AG04449 (cell line): ENCODE measurements at places on chromosomes 3 and 15.

- DNase-seq = no peak
Measured at GRCh38 chr15:81386947-81387346, 12.9 kb upstream of the TMC3 start.

GRCh38 chr3:155356594-155357370 lies 63.3 kb upstream of the STRIT1 start:
- no peak for DNase-seq

DNA sequence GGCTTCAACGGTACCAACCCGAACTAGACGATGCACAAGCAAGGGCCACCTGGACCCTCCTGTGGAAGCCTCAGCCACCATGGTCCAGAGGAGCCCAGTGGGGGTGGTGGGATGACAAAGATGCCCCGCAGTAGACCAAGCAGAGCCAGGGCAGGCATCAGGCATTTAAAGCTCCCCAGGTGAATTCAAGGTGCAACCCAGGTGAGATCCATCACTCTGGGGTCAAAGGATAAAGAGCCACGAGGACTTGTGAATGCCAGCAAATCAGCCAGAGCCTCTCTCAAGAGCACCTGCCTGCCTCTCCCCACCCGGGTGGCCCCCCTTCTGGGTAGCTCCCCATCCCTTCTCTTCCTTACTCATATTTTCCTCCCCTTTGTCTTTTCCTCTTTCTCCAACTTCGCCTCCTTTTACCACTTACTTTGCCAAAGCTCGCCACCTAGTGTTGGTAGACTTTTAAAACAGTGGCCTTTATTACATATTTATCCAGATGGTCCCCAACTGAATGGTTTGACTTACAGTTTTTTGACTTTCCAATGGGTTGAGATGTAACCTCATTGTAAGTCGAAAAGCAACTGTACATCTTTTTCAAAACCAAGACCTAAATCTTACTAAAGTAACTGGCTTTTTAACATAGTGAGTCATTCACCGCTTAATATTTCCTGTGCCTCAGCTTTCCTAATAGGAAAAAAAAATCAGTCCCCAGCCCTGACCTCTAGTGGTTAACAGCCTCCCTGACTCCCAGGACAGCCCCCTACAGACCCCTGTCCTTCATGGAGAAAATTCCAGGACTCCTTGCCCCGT lies 18.8 kb downstream of the PLA2G4F start:
- no peak for DNase-seq

DNA sequence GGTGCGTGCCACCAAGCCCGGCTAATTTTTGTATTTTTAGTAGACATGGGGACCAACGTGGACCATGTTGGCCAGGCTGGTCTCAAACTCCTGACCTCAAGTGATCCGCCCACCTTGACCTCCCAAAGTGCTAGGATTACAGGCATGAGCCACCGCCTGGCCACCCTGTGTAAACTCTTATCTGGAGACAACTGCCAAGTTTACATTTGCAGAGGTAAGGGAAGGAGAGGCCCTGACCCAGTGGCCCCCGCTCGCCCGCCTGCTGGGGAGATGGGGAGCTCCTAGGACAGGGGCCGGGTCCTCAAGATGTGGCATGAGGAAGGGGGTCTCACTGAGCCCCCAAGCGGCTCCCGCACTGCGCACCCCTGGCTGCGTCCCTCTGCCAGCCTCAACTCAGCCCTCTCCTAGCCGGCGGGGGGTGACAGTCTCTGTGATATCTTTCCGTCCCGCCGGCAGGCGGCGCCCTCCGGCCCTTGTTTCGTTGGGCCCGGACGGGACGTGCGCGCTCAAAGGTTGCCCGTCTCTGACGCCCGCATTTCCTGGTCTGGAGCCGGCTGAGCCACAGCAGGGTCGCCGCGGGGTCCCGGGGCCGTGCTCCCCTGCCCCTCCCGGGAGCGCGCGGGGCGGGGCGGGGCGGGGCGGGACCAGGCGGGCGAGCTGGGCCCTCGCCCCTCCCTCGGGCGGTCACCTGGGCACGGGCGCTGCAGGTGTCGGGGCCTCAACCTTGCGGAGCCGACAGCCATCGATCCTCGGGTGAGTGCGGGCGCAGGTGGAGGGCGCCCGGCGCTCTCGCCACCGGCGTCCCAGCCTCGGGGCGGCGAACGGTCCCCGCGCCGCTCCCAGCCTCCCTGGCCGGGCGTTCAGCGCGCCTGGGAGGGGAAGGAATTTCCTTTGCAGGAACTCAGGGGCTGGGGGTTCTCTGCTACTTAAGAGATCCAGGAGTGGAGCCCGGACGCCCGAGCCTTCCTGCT lies at the start of gene GPR160:
TSS of gene GPR160 (plus strand) at position 533 of the 971 bp plus-strand sequence. CDS start 45,978 bp downstream, outside the sequence.
- DNase-seq = no peak

DNA sequence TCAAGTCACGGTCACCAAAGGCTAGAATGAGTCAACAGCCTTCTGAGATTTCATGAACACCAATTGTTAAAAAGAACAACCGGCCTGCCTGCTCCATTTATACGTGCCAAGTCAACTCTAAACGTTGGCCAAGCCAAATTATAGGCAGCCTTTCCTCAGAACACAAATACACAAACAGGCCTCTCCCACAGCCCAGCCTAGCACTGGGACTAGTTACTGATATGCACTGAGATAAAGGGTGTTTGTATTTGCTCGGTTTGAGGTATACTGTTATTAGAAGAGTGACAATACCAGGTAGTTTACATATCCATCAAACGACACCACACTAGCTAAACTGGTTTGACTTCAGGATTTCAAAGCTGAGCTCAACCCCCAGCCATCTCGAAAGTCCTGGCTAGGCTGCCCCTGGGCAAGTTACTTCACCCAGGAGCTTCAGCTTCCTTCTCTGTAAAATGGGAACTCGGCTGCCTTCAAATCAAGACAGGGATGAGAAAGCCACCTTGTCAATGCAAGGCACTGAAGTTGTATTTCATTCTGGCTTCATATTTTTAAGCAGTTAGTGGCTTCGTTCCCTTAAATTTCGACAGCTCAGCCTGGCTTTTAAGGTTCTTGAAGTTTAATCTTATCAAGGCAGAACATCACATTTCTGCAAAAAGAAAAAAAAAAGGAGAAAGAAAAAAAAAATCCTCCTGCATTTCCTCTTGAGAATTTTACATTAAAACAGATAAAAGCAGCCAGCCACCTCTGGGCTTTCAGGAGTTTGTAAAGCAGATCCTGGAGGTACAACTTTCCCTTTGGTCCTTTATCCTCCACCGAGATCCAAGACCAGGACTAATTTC lies 4.0 kb downstream of the TLE3 start:
- no peak for DNase-seq

DNA sequence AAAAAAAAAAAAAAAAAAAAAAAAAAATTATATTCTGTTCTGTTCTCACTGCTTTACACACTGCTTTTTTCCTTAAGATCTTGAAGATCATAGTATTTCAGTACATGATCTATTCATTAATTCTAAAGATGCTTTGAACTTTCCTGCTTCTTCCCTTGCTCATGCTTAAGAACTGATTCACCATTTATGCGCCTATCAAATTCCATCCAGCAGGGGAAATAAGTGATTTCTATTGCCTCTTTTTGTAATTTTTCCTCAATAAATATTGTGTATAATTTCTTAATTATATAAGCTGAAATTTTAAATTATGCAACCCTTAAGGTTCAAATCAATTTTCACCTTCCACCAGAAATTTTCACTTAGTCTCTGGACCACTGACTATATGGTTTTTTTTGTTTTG lies 10.6 kb downstream of the DENND6A start:
- no peak for DNase-seq

DNA sequence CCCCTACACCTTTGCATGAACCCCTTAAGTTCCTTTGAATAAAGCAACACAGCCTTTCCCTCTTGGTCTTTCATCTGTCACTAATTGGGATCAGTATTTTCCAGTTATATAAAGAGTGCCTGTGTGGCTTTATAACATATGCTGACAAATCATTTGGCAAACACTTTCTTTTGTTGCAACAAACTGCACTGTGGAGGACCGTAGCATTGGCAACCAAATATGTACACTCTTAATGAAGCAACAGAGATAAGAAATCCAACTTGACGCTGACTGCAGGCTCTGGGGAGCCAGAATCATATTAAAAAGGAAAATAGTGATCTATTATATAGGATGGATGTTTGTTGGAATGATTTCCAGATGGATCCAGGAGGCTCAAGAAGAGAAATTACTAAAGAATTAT lies 120.1 kb upstream of the PRICKLE2 start:
- no peak for DNase-seq

- no peak for DNase-seq
Measured at GRCh38 chr3:171339598-171339997, 120.6 kb downstream of the TNIK start.

DNA sequence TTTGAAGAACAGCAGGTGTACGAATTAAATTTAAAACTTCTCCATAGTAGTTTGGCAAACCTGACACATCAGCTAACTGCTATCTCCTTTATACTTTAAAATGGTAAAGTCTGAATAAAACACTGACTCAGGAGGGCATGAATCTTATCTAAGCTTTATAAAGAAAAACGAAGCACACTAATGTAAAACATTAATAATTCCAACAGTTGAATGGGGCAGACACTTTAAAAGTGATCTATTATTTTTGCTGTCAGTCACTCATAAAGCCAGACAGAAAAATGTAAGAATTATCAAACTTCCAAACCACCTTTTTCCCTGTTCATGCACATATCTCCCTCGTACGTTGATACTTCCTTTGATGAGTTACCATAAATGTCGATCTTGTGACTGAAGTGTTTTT lies 2.6 kb downstream of the ARF4 start:
- no peak for DNase-seq

DNA sequence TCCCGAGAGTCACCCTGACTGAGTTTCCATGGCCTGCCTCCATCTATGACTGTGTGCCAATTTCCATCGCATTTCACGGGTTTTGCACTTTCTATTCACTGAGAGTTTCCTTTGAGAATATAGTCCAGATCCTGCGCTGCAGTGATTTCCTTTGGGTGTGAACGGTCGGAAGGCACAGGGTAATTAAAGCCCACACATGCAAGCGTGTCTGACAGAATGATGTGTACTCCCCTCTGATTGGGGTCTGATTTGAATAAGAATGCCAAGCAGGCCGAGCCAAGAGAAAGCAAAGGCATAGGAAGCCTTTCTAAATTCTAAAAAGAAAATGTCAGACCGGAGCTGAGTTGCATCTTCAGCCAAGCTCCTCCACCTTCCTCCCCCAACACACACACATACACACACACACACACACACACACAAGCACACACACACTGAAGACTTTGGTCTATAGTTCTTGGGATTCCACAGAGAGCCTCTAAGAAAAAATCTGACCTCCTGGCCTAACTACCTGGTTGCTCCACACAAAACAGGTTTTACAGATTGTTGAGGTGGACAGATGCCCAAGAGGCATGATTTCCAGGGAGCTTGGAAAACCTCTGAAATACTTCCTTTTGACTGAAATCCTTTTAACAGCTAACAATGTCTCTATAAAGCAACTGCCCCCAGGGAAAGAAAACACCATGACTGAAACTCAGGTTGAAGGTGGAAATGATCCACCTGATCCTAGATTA lies 59.7 kb upstream of the LRRN1 start:
- no peak for DNase-seq

- no peak for DNase-seq
Measured at GRCh38 chr3:133410191-133410892, 10.5 kb downstream of the BFSP2 start.

DNA sequence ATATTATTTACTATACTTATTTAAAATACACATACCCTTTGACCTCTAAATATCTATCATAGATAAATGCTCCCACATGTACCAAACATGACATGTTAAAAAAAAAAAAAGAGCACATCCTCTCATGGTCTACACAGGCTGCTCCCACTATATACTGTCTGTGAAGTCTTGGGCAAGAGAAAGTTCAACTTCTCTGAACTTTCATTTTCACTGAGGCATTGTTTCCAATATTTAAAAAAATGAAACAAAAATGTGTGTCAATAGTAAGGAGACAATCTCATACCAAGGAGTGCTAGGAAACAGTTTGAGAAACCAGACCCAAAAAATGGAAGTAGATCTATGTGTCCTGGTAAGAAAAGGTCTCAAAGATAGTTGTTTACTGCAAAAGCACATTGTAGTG lies 29.3 kb downstream of the SLC4A7 start:
- no peak for DNase-seq

DNA sequence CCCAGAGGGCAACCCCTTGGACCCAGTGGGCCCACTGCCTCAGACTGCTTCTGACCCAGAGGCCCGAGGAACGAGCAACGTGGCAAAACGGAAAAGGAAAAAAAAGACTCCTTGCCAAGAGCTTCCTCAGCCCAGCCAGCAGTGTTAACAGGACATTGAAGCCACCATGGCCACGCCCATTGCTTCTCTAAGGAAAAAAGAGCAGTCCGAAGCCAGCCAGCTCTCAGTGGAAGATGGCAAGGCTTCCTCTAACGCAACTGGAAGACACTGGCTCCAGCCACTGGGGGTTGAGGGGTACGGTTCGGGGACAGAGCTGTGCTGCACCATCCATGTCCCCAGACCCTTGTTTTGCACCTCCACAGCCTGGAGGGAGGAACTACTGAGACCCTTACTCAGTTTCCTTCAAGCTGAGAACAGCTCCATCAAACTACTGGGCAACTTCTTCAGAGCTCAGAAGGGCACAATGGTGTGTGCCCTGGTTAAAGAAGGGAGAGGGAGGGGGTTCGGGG lies 10.7 kb downstream of the BMF start:
- DNase-seq = no peak

GRCh38 chr15:41866263-41866703 lies 27.6 kb downstream of the SPTBN5 start:
- DNase-seq = no peak
